NCI-H345 (cell line): ENCODE measurements at places on chromosomes 3 and 15.

DNA sequence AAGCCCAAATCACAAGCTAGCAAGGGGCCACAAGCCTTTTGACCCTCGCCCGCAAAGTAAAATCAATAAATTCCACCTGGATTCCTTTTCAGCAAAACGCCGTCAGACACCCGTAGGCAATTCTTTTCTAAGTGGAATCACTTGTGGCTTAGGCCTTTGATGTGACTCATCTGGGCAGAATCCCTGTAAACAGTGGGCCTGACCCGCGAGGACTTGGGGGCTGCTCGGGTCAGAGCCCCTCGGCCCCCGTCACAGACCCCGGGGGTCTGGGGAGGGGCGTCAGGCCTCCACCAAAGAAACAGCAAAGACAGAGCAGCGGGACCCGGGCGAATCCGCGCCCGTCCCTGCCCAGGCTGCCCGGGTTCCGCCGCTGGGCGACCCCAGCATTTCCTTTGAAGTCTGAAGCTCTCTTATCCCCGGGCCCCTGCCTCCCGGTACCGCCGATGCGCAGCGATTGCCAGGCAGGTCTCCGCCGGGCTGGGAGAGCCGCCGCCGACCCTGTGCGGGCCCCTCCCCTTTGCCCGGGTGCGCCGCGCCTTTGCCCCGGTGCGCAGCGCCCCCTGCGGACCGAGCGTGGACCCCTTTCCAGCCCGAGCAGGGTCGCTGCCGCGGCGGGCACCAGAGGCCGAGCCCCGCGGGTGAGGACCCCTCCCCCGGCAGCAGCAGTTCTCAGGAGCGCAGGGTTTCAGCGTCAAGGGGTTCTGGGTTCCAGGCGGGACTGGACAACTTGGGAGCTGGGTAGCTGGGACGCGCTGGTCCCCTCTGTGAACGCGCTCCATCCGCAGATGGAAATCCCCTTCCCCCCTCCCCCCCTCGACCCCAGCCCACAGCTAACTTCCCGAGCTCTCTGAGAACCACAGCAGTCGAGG is 178.3 kb downstream of the UACA start:
- DNase-seq = no peak

DNA sequence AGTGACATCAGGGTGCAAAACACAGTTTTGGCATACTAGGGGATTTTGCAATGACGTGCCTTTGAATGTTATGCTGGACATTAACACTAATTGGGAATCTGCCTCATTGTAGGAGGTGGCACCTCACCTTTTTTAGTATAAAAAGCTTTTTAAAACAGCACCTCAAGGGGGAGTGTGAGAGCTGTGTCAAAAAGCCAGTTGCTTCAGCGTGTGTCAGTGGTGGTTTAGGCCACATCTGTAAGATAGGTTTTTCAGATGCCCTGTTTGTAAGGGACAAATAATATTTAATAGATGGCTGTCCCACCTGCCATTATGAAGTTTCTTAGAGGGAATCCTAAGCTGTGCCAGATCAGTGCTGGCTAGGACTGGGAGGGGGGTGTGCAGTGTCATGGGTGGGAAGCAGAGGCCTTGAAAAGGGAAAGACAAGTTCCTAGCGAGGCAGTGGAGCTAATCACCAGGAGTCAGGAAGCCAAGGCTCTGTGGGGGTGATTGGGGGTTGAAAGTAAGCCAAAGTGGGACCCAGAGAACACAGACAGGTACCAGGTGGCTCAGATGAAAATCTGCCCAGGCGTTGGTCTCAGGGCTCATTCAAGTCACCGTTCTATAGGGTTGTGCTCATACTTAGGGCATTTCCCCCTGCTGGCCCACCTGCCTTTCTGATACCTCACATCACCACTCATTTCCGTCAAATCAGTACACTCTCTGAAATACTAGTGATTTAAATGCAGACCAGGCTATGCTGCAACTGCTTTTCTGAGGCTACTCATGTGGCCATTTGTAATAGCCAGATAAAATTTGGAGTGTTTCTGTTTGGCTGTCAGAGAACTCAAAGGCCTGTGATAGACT is 120.5 kb downstream of the BBX start:
- DNase-seq = no peak

- DNase-seq = no peak
Observed at GRCh38 chr3:36867810-36868209, 77.0 kb downstream of the TRANK1 start.

GRCh38 chr15:99473981-99474906 is 91.5 kb upstream of the MEF2A start:
- DNase-seq = no peak

- peak; percentile 37 for DNase-seq
Observed at GRCh38 chr3:165742351-165742750, 94.9 kb downstream of the BCHE start.

DNA sequence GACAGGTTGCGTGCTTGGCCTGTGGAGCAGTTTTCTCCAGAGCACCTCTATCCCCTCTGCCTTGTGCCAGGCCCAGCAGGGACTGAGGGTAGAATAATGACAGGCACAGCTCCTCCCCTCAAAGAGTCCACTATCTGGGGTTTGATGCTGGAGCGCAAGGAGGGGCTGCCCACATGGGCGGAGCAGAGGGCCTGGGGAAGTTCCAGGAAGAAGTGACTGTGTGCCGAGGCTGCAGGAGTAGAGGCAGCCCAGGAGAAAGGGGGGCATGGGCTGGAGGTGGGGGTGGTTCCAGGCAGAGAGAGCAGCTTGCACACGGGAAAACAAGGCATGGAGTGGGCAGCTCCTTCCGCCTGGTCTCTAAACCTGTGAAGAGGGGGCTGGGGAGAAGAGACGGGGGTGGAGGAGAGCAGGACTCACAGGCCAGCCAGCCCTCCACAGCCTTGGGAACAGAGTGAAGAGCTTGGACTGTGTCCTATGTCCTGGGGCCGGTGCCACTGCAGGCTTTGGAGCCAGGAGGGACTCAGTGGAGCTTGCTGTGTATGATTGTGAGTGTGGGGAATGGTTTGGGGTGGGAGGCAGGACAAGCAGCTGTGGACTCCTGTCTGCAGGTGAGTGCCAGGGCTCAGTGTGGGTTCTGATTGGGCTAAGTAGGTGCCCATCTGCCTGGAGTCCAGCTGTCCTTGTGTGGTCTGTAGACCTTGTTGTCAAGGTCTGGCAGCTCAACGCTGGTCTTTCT is 48.1 kb downstream of the APBA2 start:
- DNase-seq = no peak

DNA sequence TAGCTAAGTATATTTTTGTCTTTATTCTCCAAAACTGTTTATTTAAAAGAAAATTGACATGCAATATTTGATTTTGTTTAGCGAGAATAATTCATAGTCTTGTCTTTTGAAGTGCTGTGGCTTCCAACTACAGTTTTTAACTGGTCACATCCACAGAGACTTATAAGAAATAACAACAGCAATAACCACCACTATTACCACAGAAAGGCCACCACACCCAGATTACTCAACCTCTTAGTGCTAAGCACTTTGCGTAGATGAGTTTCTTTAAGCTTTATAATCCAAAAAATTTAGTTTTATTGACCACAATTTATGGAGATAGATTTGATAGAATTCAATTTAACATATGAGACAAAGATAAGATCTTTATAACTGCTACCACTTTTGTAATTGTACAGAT is 468.4 kb upstream of the UBE2E2 start:
- no peak for DNase-seq

DNA sequence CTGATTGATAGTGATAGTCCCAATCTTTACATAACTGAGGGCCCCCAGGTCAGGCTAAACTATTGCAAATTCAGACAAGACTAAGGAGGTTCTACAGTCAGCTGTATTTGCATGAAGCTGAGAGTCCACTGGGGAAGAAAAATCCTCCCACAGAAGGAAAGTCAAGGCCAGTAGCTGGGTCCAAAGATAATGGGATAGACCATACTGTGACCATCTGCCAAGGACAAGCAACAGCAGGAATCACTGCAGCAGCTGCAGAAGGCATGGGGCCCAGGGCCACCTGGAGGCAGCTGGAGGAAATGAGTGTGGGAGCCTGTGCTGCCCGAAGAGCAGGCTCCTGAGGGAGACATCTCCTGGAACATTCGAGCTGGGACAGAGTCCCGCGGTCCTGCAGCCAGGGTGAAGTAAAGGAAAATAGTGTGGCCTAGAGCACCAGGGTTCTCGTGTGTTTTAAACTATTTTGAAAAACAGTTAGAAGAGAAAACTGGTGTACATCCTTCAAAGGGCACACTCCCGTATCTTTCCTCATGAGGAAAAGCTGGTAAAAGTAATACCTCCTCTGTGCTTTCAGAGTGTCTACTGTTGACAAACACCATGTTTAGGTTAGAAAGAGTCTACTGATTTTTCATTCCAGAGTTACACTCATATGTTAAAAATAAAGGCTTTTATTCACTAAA is 13.2 kb upstream of the TMEM212 start:
- peak; percentile 13 for DNase-seq

GRCh38 chr3:52934630-52935530 is 37.5 kb upstream of the STIMATE start:
- DNase-seq = peak; percentile 1

GRCh38 chr15:42734076-42734672 is 2.8 kb downstream of the CDAN1 start:
- no peak for DNase-seq

- DNase-seq = no peak
Observed at GRCh38 chr15:70451821-70452653, 311.3 kb downstream of the UACA start.

- DNase-seq = no peak
Observed at GRCh38 chr3:138939561-138940241, 7.2 kb downstream of the FOXL2 start.

- DNase-seq = no peak
Observed at GRCh38 chr3:47540281-47540680, 26.8 kb upstream of the ELP6 start.

- peak; percentile 27 for DNase-seq
Observed at GRCh38 chr3:50572158-50572557, 2.8 kb downstream of the HEMK1 start.

GRCh38 chr3:48820612-48821324 is 26.9 kb downstream of the PRKAR2A start:
- no peak for DNase-seq

DNA sequence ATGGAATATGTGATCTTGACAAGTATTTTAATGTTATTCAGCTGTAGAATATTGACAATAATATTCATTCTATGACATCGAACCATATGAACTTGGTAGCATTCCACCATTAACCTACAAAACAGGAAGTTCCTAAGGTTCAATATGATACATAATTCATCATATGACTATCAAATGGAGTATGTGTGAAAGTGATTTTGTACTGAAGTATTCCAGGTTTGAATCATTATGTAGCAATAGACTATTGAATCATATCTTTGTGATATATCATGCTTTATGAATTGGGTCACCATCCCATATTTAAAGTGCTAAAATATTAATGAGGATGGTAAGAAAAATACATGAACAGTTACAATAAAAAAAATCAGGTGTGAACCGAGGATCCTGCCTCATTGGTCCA is 95.1 kb downstream of the TP63 start:
- no peak for DNase-seq

DNA sequence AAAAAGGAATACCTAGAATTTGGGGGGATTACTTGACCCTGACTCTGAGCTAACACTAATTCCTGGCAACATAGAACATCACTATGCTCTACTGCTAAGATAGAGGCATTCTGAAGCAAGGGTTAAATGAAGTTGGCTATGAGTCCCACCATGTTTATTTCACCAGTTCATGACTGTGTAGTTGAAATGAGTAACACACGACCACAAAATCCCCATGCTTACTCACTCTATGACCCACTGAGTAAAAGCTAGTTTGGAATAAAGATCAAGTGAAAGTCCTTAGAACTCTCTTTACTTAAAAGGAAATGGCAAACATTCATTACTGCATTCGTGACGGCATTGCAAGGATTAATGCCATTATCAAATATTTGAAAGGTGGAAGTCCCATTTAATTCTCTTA is 47.4 kb downstream of the MRPL46 start:
- no peak for DNase-seq

DNA sequence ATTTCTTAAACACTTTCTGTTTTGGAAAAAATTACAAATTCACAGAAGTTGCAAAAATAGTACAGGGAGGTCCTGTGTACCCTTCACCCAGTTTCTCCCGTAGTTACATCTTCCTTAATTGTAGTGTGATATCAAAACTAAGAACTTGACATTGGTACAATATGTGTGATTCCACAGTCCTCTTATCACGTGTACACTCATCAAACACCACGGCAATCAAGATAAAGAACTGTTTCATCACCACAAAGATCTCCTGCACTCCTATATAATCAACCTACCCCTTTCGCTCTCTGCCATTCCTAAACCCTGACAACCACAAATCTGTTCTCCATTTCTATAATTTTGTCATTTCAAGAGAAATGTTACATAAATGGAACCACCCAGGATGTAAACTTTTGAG is 31.4 kb downstream of the POMGNT2 start:
- DNase-seq = no peak

GRCh38 chr3:120765830-120766493 is 23.4 kb downstream of the GTF2E1 start:
- no peak for DNase-seq

DNA sequence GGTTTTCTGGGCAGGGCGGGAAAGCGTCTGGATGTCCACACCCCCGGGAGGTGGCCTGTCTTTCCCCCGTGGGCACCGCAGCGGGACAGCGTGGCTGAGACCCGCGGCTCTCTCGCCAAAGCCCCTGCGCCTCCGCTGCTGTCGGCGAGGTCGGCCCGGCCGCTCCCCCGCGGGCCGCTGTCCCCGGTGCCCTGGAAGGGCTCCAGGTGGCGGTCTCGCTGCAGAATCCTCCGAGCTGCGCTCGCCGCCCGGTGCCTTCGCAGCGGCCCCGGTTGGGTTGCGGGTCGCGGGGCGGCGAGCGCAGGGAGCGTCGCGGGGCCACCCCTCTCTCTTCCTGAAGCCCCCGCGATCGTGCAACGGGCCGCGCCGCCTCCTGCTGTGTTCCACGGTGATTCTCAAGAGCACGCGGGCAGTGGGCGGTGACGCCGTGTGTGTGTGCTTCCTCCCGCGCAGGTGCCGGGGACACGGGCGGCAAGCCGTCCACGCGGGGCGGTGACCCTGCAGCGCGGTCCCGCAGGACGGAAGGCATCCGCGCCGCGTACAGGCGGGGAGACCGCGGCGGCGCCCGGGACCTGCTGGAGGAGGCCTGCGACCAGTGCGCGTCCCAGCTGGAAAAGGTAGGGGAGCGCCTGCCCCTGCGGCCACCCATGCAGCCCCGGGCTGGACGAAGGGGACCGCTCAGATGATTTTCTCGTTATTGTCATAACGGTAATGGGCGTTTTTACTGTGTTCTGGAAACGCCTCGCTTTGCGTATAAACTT is 54.4 kb downstream of the LRRK1 start:
- DNase-seq = no peak

DNA sequence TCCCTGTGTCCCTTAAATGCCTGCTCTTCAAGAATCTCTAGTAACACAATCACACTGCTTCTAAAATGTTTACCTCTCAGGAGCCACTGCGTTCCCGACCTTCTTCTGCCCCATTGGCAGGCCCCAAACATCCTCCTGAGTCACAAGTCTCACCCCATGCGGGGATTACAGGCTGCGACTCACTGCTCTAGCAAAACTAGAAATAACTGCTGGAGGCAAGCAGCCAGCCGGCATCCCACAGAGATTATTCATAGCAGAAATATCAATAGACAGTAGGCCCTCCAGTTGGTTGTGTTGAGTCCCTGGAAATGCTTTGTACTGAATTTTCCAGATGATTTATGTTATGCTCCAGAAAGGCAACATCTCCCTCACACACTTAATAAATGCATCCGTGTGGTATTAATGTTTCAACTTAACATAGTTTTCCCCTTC is 64.8 kb downstream of the RFTN1 start:
- DNase-seq = no peak
